Ascending aorta (tissue), 2 donors: ENCODE measurements at places on chromosomes 4 and X.

GRCh38 chr4:152112887-152113286, 352.1 kb upstream of the GATB start:
- H3K4me3 ChIP-seq = no peak overlapping the region
- no peaks in the 10 kb centered on the region for H3K4me1 ChIP-seq

- no peaks in the 10 kb centered on the region for H3K36me3 ChIP-seq
- no peak for DNase-seq
- H3K4me1 ChIP-seq = no peaks in the 10 kb centered on the region
- no peak overlapping the region for H3K27ac ChIP-seq
- H3K27me3 ChIP-seq = no peaks in the 10 kb centered on the region
Observed at GRCh38 chr4:23373261-23373660, 516.6 kb downstream of the PPARGC1A start.

DNA sequence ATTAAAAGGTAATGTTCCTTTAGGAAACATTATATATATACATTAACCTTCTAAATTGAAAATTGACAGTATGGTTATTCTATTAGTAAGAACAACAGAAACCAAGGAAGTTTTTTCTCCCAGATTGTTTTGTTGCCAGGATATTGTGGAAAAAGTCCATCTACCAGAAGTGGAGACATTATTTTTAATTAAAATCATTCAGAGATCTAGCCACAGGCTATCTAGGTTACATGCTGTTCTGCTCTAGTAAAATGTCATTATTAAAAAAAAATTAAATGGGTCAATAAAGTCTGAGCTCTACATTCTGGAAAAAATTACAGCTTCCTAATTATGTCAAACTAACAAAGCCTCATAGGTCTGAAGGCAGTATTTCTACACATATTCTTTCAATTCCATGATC, 74.3 kb downstream of the NSG1 start:
- no peak overlapping the region for H3K27ac ChIP-seq
- H3K27me3 ChIP-seq = no peaks in the 10 kb centered on the region
- H3K4me3 ChIP-seq = no peak overlapping the region
- DNase-seq = no peak
- no peaks in the 10 kb centered on the region for H3K4me1 ChIP-seq

- H3K27me3 ChIP-seq = no peaks in the 10 kb centered on the region
- H3K4me1 ChIP-seq = peaks cover 7% of the 10 kb centered on the region
- DNase-seq = no peak
Observed at GRCh38 chr4:26418850-26419249, 71.4 kb downstream of the CCKAR start.

- H3K27me3 ChIP-seq = no peaks in the 10 kb centered on the region
- DNase-seq = no peak
- no peak overlapping the region for H3K4me3 ChIP-seq
- no peak overlapping the region for H3K27ac ChIP-seq
- no peaks in the 10 kb centered on the region for H3K4me1 ChIP-seq
- H3K36me3 ChIP-seq = no peaks in the 10 kb centered on the region
Observed at GRCh38 chrX:46611658-46612362, 38.2 kb downstream of the CHST7 start.

DNA sequence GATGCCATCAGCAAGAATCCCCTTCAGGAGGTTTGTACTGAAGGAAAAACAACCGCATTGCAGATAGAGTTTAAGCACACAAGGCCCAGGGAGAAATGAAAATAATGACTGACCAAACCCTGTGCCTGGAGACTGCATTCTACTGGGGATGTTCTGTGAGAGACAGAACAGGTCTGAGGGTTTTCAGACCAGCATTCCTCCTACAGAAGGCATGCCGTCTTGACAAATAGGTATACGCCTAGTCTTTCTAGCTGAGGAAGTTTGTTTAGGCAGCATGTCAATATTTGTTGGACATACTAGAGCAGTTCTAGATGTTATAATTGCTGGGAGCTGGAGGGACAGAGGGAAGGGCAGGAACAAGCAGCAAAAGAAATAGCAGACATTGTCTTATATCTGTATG, 68.4 kb upstream of the SCOC start:
- H3K36me3 ChIP-seq = no peaks in the 10 kb centered on the region
- no peaks in the 10 kb centered on the region for H3K27me3 ChIP-seq
- peaks cover 13% of the 10 kb centered on the region for H3K4me1 ChIP-seq
- DNase-seq = no peak
- no peak overlapping the region for H3K4me3 ChIP-seq

DNA sequence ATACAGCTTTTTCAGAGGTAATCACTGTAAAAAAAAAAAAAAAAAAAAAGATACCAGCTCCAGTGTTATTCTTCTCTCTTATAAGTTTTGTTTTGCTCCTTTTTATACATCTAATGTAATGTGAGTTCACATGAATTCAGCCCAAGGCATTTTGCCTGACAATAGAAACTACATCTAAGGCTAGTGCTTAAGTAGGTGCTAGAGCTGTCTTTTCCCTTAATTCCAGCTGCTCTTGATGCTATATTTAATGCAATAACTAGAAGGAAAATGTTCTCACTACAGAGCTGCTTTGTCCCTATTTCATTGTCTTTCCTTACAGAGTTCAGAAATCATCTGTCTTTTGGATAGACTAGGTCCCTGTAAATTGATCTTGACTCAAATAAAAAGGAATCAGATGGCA, 150.1 kb downstream of the NAA11 start:
- no peaks in the 10 kb centered on the region for H3K27me3 ChIP-seq
- H3K36me3 ChIP-seq = no peaks in the 10 kb centered on the region
- H3K4me1 ChIP-seq = no peaks in the 10 kb centered on the region
- DNase-seq = no peak
- H3K27ac ChIP-seq = no peak overlapping the region

DNA sequence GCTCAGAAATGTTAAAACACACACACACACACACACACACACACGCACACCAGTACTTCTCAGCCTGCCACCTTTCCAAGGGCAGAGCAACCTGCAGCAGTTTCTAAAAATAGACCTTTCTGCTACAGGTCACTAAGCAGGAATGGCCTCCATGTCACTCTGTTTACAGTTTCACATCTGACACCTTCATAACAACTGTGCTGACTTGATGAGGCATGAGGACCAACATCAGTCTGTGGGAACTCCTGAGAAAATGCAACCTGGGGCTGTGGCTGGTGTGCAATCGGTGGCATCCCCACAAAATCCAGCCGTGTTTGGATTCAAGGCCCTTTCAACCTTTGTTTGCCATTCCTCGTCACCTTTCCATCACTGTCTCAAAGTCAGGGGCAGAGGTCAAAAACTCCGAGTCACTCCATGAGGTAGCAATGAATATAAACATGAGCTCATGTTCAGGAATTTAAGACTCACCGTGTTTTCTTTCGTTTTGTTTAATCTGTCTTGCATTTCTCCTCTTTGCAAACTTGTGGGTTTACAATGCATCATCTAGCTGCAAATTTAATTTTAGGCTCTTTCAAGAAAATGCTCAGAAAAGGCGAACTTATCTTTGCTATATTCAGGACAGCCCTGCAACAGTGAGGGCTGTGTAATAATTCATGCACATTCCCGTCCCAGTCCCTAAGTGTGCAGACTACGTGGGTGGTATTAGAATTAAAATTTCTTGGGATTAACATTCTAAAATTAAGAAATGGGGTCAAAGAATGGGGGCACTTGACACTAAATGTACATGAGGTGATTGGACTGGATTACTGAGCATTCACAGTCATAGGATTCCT, 135.3 kb downstream of the SHROOM3 start:
- DNase-seq = no peak
- H3K27me3 ChIP-seq = no peaks in the 10 kb centered on the region
- H3K36me3 ChIP-seq = no peaks in the 10 kb centered on the region

DNA sequence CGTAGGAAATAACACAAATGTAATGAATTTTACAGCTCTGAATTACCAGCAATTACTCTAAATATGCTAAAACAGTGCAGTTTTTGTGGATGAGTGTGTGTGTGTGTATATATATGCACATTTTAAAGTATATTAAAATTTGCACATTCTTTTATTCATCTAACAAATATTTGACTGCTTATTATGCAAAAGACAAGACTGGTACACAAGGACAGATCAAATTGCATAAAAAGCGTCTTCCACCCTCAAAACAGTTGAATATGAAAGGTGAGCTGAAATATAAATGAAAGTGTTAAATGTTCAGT, 13.9 kb downstream of the ZAR1 start:
- peaks cover 53% of the 10 kb centered on the region for H3K36me3 ChIP-seq
- no peaks in the 10 kb centered on the region for H3K4me1 ChIP-seq
- H3K27me3 ChIP-seq = no peaks in the 10 kb centered on the region
- no peak overlapping the region for H3K4me3 ChIP-seq
- no peak for DNase-seq
- H3K27ac ChIP-seq = no peak overlapping the region

GRCh38 chr4:125303058-125303457, 11.7 kb upstream of the FAT4 start:
- H3K4me1 ChIP-seq = no peaks in the 10 kb centered on the region
- H3K4me3 ChIP-seq = no peak overlapping the region
- H3K27ac ChIP-seq = no peak overlapping the region
- H3K27me3 ChIP-seq = no peaks in the 10 kb centered on the region
- DNase-seq = no peak
- H3K36me3 ChIP-seq = no peaks in the 10 kb centered on the region

GRCh38 chr4:154478128-154478527, 13.5 kb downstream of the DCHS2 start:
- H3K4me3 ChIP-seq = no peak overlapping the region
- no peaks in the 10 kb centered on the region for H3K36me3 ChIP-seq
- no peak for DNase-seq
- H3K27ac ChIP-seq = no peak overlapping the region
- H3K27me3 ChIP-seq = no peaks in the 10 kb centered on the region

GRCh38 chrX:72280321-72280845, 3.3 kb upstream of the RPS4X start:
- no peaks in the 10 kb centered on the region for H3K4me1 ChIP-seq
- no peak overlapping the region for H3K27ac ChIP-seq
- H3K27me3 ChIP-seq = no peaks in the 10 kb centered on the region
- peaks cover 3% of the 10 kb centered on the region for H3K36me3 ChIP-seq

DNA sequence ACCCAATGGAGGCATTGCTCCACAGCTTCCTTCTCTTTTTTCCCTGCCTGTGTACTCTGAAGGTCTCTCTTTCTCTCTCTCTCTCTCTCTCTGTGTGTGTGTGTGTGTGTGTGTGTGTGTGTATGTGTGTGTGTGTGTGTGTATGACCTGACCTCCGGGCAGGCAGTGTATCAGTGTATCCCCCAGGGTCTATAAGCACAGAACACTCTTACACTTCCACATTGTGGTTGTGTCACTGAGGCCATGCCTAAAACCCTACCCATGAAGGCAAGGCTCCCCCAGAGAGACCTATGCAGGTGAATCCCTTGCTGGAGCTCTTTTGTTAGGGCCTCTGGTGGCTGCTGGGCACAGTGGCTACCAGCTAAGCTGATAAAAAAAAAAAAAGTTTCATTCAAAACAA, 300.4 kb upstream of the BMP3 start:
- no peak overlapping the region for H3K27ac ChIP-seq
- no peaks in the 10 kb centered on the region for H3K27me3 ChIP-seq
- no peak overlapping the region for H3K4me3 ChIP-seq
- no peaks in the 10 kb centered on the region for H3K4me1 ChIP-seq
- H3K36me3 ChIP-seq = no peaks in the 10 kb centered on the region

- no peaks in the 10 kb centered on the region for H3K4me1 ChIP-seq
- no peak overlapping the region for H3K4me3 ChIP-seq
- no peak for DNase-seq
- H3K27ac ChIP-seq = no peak overlapping the region
- H3K27me3 ChIP-seq = no peaks in the 10 kb centered on the region
Observed at GRCh38 chr4:159271856-159272255, 169.0 kb downstream of the RAPGEF2 start.

DNA sequence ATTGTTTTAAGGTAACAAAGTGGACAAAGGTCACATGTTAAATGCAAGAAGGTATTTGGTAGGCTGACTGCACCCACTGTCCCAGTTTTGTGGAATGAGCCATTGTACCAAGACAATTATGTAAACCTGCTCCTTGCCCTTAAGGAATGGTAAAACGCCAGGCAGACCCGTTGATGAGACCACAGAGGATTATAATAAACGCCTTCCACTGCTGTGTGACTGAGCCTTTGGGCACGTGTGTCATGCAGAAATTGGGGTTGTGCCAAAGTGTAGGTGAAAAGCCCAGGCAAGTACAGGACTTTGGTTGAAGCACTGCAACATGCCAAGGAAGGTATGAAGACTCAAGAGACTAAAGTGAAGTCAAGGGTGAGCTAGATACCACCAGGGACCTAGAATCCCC, 59.7 kb downstream of the LRRC66 start:
- no peaks in the 10 kb centered on the region for H3K27me3 ChIP-seq
- DNase-seq = no peak
- no peaks in the 10 kb centered on the region for H3K4me1 ChIP-seq

DNA sequence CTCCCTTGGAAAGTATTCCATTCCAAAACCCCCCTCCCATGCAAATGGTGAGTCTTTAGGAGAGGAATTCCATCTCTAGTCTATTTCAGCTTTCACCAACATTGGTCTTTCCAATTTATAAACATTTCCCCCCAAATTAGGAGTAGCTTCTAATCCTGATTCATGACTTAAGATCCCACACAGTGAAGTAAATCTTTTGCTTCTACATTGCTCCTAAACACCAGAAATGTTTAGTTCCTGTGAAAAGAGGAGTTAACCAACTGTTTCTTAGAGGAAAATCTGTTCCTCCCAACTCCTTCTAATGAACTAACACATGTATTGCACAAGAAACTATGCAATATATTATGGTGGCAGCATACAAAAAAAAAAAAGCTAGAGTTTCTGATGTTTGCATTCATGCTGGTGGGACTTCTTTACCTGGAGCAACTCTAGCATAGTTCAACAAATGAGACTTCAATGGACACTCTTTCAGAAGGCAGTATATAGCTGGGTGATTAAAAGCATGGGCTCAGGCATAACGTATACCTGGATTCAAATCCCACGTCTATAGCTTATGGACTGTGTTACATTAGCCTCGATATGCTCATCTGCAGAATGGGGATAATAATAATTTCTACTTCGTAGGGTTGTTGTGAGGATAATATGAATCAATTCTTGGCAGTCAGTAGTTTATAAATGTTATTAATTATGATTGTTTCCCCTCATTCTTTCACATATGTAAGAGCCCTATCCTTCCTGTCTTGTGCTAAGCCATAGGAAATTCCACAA, 131.6 kb upstream of the TMEM164 start:
- H3K27me3 ChIP-seq = no peaks in the 10 kb centered on the region
- no peaks in the 10 kb centered on the region for H3K4me1 ChIP-seq
- no peaks in the 10 kb centered on the region for H3K36me3 ChIP-seq
- no peak overlapping the region for H3K27ac ChIP-seq
- DNase-seq = no peak
- H3K4me3 ChIP-seq = no peak overlapping the region

- H3K36me3 ChIP-seq = no peaks in the 10 kb centered on the region
- H3K27ac ChIP-seq = no peak overlapping the region
- DNase-seq = no peak
- no peaks in the 10 kb centered on the region for H3K27me3 ChIP-seq
Observed at GRCh38 chr4:40241941-40242340, 45.1 kb downstream of the RHOH start.

- peak overlapping the region; percentile 55 for H3K4me3 ChIP-seq
- H3K4me1 ChIP-seq = no peaks in the 10 kb centered on the region
- DNase-seq = no peak
- H3K36me3 ChIP-seq = no peaks in the 10 kb centered on the region
- H3K27me3 ChIP-seq = no peaks in the 10 kb centered on the region
Observed at GRCh38 chrX:148501386-148502066, 1.1 kb downstream of the AFF2 start.

- H3K4me3 ChIP-seq = no peak overlapping the region
- H3K27ac ChIP-seq = no peak overlapping the region
- no peaks in the 10 kb centered on the region for H3K36me3 ChIP-seq
- H3K4me1 ChIP-seq = no peaks in the 10 kb centered on the region
- no peak for DNase-seq
Observed at GRCh38 chr4:143599827-143600226, 86.3 kb downstream of the SMARCA5 start.

- peaks cover 2% of the 10 kb centered on the region for H3K4me1 ChIP-seq
- no peaks in the 10 kb centered on the region for H3K36me3 ChIP-seq
- H3K4me3 ChIP-seq = no peak overlapping the region
- H3K27me3 ChIP-seq = no peaks in the 10 kb centered on the region
- no peak for DNase-seq
Observed at GRCh38 chr4:15925830-15926229, 12.7 kb downstream of the FGFBP1 start.
